GM03348 (cell line): ENCODE measurements at places on chromosomes 13 and 19.
A peak's percentile ranks its signal among the peaks of the same experiment; 100 is the strongest.

GRCh38 chr13:104021806-104022397, 955.7 kb upstream of the SLC10A2 start:
- no peak for DNase-seq

- no peak for DNase-seq
Measured at GRCh38 chr13:106467427-106468122, 67.9 kb downstream of the EFNB2 start.

- no peak for DNase-seq
Measured at GRCh38 chr13:63625869-63626268, 2210.2 kb upstream of the PCDH20 start.

DNA sequence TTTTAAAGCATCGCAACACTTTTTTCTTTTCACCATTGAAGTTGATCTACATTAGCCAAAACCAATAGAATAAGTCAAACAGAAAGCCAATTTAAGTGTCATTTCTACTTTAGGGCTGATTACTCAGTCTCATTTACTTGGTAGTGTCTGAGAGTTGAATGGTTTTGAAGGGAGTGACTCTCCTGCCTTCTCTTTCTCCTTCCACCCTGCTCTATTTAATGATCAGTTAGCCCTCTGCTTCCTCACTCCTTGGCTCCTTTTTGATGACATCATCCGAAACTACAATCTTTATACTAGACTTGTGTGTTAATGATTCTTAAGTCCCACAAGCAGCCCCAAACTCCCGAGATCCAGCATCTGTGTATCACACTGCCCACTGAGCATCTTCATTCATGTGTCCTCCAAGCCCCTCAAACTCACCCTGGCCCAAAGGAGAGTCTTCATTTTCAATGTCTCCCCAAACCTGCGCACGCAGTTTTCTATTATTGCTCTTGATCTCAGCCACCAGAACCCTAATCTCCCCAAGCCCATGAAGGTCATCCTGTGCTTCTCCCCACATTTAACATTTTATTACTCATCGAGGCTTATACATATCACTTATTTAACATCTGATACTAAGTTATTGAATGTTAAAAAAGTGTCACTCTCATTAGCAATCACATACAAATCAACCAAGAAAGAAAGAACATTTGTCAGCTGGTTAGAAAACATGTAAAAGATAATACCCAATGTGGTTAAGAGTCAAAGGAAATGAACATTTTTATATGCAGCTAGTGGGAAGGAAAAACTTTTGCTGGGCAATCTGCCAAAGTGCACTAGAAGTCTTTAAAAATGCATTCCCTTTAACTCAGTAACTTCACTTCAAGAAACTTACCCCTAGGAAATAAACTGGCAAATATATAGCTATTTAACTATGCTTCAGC, 32.2 kb upstream of the ARGLU1 start:
- peak; percentile 19 for DNase-seq

GRCh38 chr19:39916851-39917396, 17.5 kb downstream of the FCGBP start:
- no peak for DNase-seq

GRCh38 chr13:34803756-34804155, 138.3 kb upstream of the NBEA start:
- DNase-seq: no peak

GRCh38 chr13:90447034-90447733, 900.3 kb upstream of the MIR17HG start:
- no peak for DNase-seq

DNA sequence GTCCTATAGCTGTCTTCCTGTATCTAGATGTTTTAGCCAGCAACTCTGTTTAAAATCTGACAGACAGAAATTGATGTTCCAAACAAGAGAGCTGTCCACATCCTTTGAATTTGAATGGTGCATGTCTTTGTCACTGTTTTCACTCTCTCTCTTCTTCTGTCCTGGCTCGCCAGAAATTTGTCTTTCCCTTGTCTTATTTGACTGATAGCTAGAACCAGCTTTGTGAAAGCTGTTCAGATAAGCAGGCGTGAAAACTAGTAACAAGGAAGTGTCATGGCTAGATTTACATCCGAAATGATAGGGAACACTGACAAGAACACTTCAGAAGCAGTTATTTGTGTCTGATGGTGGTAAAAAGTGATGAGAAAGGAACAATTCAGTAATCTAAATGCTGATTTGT, 354.9 kb upstream of the SLITRK1 start:
- no peak for DNase-seq

DNA sequence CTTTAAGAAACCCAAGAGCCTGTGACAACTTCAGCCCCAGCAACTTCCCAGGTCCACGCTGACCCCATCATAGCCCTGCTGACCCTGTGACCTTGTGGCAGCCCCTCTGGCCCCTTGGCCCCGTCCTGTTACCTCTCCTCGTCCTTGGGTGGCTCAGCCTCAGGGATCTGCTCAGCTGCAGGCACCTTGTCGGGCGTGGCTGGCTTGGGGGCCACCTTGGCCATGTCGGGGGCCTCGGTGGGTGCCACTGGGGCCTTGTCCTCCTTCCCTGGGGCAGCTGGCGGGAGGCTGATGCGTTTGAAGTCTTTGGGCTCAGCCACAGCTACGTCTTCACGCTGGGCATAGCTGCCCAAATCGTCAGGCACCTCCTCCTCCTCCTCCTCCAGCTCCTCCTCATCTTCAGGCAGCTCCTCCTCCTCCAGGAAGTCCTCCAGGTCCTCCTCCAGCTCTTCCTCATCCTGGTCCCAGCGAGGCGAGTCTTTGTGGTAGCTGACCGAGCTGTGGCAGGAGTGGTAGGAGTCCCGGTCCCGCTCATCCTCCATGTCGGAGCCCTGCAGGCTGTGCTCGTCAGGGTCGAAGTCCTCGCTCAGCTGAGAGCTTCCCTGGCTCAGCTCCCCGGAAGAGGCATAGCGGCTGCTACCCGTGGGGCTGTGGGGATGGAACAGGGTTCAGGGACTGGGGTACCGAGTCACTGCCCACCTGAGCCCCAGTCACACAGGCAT, 32.2 kb downstream of the UNC13A start:
- no peak for DNase-seq
